ENCODE measurements at places on chromosomes 6 and 20.

GRCh38 chr6:12844284-12845223 is 128.0 kb downstream of the PHACTR1 start:
- DNase-seq, result no peak

GRCh38 chr6:13201336-13201735 is 127.0 kb downstream of the TBC1D7 start:
- no peak for DNase-seq

DNA sequence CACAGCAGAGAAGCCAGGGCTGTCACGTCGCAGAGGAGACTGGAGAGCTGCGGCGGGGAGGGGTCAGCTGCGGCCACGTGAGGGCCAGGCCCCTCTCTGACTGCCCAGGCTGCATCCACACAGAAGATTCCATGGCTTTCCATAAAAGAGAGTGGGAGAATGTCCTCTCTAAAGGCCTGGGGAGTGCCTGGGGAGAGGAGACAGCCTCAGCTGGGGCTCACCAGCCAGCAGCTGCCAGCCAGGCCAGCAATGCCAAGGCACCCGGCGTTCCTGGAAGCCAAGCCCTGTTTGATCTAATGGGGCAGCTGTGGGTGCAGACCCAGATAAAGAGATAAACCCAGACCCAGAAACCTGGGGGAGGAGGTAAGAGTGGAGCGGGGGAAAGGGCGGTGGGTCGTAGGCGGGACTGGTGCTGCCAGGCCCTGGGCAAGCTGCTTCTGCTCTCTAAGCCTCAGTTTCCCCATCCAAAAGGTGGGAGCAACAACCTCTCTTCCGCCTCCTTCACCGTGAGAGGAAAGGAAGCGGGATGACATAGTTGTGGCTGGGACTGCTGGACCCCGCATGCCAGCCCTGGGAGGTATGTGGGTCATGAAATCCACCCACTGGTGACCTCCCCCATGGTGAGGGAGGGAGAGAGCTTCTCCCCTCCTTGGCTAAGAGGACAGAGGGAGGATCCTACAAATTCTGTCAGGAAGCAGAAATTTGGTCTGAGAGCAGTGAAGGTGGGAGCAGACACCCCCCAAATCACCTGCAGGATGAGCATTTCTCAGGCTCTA is 3.1 kb upstream of the OSBPL2 start:
- DNase-seq, result no peak

DNA sequence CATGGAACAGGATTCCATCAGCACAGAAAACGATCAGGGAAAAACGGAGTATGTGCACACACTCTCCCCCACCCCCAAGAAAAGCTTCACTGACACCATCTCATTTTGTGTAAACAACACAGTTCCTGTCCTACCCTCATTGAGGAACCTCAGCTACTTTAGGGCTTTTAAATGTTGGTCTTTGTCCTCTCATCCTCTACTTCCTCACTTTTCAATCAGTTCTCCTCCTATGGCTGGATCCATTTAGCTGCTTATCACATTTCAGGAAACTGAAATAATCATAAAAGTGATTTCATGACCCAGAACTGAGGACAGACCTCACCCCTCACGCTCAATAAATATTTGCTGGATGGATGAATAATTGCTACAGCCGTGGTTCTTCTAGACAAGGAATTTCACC is 33.1 kb upstream of the PNRC1 start:
- no peak for DNase-seq
